ENCODE measurements at places on chromosomes 16 and 17.
A peak's percentile ranks its signal among the peaks of the same experiment; 100 is the strongest.

DNA sequence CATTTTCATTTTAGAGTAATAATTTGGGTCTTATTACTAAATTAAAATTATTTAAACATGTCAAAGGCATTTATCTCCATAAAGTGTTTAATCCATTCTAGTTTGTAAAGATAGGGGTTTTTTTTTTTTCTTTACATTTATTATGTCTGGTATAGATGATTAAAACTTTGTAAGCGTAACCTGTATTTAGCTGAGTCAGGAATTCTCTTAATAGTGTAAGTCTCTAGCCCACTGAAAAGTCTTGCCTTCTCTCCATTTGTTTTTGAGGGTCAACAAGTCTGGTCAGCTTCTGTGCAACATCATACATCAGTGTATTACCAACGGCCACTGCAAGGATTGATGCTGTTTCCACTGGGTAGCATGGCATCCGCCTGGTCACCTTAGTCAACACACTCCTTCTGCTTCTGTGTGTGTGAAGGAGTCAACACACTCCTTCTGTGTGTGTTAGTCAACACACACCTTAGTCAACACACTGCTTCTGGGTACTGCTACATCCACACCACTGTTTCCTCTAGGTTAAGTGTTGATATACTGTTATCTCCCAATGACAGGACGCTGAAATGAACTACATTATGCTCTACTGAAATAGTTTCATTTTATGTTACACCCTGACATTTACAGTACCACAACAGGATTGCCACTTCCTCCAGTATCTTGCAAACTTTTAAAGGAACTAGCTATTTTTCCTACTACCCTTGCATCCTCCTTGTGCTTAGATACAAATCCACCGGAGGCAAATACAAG is 37.3 kb upstream of the VWA3A start:
- DNase-seq = no peak

- DNase-seq = no peak
These were observed 13.1 kb upstream of the MMD start for GRCh38 chr17:55434721-55435120.

GRCh38 chr17:27109346-27109745 is 184.6 kb upstream of the WSB1 start:
- DNase-seq = no peak

DNA sequence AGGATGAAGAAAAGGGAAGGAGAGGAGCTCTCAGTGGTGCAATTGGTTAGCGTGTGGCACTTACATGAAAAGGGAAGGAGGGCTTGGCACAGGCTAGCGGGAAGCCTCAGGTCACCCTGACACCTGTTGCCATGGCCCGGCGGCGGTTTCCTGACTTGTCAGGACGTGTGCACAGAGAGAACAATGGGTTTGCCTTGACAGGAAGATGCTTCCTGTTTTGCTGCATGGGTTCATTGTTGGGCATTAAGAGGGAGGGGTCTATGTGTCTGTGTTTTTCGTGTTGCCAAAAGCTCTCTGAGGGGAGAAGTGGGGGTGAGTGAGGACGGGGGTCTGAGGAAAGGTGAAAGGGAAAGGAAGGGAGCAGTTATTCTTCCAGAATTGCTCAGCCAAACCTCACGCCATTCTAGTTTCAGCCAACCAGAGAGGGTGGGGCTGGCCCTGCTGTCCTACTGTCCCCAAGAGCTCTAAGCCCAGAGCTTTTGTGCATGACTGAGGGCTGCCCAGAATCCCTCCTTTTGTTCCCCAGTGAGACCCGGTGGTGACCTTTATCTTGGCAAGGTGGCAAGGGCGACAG is 17.1 kb upstream of the CCR7 start:
- peak; percentile 32 for DNase-seq

DNA sequence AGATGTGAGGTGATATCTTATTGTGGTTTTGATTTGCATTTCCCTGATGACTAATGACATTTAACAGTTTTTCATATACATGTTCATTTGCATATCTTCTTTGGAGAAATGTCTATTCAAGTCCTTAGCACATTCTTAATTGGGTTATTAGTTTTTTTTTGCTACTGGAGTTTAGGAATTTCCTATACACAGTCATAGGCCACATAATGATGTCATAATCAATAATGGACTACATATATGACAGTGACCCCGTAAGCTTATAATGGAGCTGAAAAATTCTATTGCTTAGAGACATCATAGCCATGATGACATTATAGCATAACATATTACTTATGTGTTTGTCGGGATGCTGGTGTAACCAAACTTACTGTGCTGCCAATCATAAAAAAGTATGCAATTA is 83.7 kb downstream of the ABCA8 start:
- DNase-seq = no peak

- no peak for DNase-seq
These were observed 13.4 kb upstream of the TAC4 start for GRCh38 chr17:49861150-49861884.

DNA sequence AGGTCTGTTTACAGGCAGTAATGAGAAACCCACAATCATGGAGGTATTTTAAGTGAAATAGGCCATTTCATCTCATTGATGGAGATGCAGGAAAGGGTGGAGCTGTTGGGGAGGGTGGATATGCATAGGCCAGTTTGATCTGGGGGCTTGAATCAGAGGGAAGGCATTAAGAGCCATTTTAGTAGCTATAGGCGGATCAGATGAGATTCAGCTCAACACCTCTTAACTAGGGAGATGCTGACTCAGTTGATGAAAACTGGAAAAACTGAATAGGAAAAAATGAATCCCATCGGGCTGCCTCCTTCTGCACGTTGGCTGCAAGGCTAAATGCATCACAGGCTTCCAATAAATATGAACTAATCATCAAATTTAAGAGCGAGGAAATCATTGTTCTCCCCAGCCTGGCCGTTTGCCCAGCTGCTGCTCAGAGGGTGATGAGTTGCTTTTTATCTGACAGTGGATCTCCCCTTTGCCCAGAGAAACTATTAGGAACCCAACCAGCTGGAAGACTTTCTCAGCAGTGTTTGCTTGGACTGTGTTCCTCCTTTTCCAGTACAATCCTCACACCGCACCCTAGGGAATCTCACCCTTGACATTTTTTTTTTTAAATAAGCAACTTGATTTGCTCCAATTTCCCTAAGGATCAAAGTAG is 149.6 kb downstream of the SOX9 start:
- no peak for DNase-seq

DNA sequence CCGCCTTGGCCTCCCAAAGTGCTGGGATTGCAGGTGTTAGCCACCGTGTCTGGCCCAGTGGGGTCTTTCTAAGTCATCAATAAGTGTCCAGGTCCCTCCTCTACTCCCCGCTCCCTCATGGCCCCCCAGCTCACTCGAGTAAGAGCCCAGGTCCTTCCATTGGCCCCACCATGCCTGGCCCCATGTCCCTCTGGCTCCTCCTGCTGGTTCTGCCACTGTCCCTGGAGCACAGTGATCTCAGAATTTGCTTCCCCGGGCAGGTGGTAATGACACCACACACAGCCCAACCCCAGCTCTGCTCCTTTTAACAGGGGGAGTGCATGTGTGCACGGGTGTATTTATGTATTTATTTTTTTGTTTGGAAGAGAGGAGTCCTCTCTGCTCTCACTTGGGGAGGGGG is 19.6 kb downstream of the MGAT5B start:
- no peak for DNase-seq

DNA sequence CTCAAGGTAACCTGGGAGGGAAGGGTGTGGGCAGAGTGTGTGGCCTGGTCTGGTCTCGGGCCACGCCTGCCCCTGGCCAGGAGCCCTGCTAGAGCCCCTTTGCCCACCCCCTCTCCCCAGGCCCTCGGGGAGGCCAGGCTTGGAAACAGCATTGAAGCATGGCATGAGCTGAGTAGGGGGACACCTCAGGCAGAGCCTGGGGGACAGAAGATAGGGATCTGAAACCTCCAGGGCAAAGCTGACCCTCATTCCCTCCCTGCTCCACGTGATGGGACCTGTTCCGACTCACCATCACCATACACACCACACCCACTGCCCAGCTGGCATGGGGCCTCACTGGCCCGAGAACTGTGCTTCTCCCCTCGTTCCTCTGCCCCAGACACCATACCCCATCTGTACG is 2.5 kb downstream of the RFNG start:
- no peak for DNase-seq

- DNase-seq = no peak
These were observed 3.6 kb downstream of the TEX2 start for GRCh38 chr17:64259426-64259825.

DNA sequence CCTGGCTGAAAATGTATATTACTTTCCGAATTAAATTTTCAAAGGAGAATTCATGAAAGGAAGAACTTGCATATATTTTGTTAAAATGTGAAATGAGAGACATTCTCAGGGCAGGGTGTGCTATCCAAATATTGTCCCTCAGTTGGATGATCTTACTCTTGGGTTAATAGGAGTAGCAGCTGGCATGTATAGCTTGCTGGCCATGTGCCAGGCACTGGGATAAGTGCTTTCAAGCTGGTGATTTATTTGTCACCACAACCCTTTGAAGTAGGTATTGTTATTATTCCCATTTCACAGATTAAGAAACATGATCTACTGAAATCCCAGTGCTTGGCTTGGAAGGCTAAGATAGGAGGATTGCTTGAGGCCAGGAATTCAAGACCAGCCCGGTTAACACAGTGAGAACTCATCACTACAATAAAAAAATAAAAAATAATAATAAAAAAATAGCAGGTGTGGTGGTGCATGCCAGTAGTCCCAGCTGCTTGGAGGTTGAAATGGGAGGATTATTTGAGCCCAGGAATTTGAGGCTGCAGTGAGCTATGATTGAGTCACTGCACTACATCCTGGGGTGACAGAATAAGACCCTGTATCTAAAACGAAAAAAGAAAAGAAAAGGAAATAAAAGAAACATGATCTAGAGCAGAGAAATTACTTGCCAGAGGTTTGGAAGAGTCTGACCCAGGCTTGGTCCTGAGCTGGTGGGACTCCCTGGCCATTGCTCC is 11.6 kb upstream of the MPHOSPH6 start:
- no peak for DNase-seq

DNA sequence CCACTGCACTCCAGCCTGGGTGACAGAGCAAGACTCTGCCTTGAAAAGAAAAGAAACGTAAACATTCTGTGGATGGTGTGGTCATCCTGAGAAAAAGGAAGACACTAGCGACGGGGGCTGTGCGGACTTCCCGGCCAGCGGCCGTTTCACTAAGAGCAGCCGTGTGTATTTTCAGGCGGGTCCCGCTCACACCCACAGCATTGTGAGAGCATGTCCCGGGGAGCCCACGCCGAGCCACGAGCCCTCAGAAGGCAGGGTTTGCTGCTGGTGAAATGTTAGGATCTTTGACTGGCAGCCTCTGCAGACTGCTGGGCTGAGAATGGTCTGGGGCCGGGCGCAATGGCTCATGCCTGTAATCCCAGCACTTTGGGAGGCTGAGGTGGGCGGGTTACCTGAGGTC is 40.3 kb downstream of the LMF1 start:
- DNase-seq = no peak

GRCh38 chr16:70747703-70748631 is 53.0 kb downstream of the VAC14 start:
- no peak for DNase-seq

DNA sequence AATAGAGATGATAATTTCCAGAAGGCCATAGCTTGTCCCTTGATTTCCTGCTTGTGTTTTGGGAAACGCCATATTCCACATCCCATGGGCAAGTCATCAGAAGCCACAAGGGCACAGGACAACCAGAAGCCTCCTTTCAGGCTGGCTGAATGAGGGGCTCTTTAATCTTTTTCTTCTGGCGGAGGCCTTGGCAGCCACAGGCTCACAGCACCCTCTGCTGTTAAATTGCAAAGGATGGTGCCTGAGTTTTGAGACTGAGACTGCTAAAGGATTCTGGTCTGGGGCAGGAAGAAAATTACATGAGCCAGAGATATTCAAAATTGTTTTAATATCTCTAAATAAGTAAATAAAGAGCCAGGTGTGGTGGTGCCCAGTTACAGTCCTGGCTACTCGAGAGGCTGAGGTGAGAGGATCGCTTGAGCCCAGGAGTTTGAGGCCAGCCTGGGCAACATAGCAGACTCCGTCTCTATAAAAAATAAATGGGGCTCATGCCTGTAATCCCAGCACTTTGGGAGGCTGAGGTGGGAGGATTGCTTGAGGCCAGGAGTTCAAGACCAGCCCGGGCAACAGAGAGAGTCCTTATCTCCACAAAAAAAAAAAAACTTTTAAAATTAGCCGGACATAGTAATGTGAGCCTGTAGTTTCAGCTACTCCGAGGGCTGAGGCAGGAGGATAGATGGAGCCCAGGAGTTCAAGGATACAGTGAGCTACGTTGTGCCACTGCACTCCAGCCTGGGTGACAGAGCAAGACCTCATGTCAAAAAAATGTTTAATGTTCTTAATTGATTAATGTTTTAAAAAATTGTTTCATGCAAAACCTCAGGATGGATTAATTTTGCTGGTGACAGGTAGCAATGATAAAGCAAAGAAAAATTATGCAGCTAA is 26.3 kb downstream of the AARSD1 start:
- DNase-seq = no peak

DNA sequence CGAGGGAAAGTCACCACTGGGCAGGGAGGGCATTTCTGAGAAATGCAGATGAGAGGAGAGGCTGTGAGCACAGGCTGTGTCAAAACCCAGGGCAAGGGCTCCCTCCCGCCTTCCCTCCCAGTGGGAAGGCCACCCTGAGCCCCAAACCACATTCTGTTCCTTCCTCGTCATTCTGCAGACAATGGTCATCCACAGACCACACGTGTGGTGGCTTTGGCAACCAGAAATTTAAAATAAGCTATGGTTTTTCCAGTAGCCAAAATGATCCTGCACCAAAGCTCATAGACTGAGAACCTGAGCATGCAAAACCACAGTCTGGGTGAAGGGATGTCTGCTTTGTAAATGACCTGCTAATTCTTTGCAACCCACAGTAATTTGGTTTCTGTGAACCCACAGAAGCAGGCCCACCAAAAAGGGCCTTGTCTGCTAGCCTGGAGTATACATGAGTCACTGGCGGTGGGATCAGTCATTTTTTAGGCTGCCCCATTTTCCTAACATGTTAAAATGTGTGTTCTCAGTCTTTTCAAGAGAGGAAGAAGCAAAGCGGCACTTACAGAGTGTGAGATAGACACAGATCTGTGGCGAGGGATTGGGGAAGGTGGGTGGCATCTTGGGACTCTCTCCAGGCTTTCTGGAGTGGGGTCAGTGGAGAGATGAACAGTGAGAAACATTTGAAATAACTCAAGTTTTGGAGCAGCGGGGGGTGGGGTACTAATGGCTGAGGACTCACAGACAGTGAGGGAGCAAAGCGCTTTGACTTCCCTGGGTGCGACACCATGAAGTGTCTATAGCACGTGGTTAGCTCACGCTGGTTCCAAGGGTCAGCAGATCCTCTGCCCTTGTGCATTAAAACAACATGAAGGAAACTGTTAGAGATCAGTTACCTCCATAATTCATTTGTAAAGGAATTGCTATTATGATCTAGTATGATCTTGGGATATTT is 20.5 kb downstream of the GRB7 start:
- DNase-seq = no peak

- no peak for DNase-seq
These were observed 41.1 kb upstream of the CLEC18B start for GRCh38 chr16:74462361-74462760.

GRCh38 chr17:60864708-60865005 is 187.0 kb downstream of the BCAS3 start:
- DNase-seq = no peak

GRCh38 chr16:30892670-30893416 is 1.0 kb downstream of the BCL7C start:
- no peak for DNase-seq
